ENCODE measurements at places on chromosomes 6 and 20.

DNA sequence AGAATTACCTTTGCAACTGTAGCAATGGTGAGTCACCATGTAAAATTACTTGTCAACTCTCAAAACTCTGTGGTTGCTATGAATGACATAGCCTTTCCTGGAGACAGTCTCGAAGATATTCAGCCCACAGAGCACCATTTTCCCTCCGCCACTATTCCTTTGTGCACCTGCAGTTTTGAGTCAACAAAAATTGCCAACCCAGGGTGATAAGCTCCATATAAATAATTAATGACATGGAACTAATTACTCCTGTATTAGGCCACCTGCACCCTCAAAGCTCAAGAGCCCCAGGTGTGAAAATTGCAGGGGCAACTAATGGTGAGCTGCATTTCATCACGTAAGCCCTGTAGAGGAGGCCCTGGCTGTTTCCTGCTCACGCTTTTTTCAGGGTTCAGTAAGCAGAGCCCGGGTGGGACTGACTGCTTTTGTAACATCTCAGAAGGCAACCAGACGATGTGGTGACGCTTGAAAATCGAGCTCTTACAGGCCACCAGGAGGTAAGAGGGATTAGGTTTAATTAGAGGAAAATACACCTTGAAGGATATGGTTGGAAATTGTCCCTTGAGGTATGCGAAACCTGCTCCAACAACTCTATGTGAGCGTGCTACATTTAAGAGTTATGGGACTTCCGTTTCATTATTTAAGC is 70.8 kb downstream of the BMP2 start:
- no peak for DNase-seq

DNA sequence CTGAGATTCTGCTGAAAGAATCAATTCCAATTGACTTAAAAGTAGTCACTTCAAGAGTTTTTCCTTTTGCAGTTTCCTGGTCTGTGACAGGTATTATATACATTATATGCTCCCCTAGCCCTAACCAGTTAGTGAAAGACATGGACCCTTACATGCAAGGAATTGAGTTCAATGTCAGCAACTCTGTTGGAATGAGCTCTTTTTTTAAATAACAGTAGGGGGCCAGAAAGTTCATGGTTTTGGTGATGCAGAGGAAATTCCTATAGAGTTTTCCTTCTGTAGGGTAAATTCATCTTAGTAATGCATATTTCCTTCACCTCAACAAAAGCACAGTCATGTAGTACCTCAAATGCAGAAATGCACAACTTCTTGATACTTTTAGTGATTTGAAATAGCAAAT is 172.2 kb downstream of the KIF6 start:
- no peak for DNase-seq

DNA sequence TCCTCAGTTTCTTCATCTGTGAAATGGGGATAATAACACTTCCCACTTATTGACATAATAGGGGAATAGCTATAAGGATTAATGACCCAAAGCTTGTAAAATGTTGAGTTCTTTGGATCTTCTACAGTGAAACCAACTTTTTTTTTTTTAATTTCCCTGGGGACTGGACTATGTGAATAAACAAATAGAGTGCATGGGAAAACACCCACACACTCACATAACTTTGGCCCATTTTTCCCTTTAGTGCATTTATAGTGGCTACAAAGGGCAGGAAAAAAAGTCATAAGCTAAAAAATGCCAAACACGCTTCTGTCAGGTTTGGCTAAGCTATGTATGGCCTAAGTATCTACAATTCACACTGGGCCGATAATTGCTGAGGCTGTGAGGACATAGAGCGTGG is 406.2 kb upstream of the JAG1 start:
- no peak for DNase-seq

DNA sequence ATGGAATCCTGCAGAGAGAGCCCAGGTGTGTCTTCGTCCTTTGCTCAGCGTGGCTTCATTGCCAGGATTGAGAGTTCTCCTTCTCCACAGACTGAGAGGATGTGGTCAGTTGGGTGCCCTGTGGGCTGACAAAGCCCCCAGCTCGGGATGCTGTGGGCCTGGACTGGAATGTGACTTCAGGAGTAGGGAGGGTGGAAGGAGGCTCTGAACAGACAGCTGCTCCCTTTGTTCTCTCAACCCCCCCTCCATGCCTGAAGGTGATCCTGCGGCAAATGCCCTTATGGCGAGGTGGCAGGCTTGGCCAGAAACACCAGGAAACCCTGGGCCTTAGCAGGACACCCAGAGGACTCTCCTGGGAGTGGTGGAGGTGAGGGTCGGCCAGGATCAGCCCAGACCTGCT is 1.8 kb upstream of the CST5 start:
- DNase-seq = no peak

GRCh38 chr20:41247523-41248367 is 69.8 kb downstream of the ZHX3 start:
- DNase-seq = no peak

GRCh38 chr6:89944826-89945407 is 50.6 kb downstream of the GJA10 start:
- no peak for DNase-seq

- DNase-seq = no peak
These were observed 1235.7 kb upstream of the MAP3K7 start for GRCh38 chr6:91822581-91822980.

DNA sequence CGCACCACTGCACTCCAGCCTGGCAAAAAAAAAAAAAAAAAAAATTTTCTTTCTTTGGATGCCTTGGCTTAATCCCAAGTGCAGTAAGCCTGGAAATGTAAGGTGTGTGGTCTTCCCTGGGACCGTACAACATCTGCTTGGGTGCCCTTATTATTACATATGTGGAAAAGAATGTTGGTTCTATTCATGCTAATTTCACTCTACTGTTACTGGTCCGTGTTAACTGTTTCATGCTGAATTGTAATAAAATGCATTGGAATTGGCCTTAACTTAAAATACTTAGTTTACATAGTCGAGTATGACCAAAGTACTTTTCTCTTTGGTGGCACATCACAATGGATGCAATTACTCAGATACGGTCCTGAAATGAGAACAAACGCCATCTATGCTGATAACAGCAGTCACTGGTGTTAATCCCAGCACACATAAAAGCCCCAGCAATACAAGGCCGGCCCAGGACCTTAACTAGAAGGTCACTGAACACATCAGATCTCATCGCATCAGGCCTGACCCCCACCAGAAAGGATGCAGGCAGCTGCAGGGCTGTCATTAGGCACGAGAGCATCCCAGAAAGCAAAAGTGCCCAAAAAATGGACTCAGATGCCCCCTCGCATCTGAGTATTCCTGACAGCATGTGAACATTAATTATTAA is 1.2 kb downstream of the SERPINB6 start:
- DNase-seq = no peak

DNA sequence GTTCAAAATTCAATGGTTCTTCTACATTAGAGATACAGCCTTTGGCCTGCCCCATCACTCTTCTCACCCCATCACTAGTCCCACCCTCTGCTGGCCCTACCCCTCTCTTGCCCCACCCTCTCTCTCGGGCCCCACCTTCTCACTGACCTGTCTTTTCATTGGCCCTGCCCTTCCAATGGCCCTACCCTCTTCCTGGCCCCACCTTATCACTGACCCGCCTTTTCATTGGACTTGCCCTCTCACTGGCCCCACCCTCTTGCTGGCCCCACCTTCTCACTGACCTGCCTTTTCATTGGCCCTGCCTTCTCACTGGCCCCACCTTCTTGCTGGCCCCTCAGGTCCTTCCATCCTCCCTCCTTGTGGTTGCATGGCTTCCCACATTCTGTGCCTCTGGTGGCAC is 107.2 kb upstream of the PLEKHG1 start:
- no peak for DNase-seq

DNA sequence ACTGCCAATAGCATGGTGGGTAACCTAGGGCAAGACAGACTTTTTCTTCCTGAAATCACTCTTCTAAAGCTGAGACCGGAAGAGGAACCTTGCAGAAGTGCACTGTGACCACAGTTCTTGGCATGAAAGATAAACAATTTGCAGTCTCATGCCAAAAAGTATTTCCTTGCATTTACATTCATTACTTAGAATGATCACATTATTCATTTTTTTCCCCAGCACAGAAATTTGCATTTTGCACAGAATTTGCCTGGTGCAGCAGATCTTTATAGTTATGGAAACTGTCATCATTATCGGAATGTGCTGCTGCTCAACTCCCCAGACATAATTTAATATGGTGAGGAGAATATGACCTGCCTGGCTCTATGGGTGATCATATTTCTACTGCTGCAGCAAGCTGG is 42.2 kb upstream of the EDN3 start:
- DNase-seq = no peak

- DNase-seq = peak; percentile 59
These were observed 13.2 kb downstream of the SS18L1 start for GRCh38 chr20:62156592-62157386.

DNA sequence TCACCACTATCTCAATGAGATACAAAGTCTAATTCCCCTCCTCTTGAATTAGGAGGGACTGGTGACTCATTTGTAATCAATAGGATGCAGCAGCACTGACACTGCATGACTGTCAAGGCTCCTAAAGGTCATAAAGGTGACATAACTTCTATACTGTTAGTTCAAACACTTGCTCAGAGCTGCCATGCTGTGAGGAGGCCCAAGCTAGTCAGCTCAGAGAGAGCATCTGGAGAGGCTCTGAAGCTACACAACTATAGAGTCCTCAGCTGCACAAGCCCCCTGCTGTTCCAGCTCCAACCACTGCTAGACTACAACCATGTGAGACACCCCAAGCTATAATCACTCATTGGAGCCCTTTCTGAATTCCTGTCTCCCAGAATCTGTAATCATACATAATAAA is 17.0 kb upstream of the HEY2 start:
- no peak for DNase-seq

Data from T-helper 17 cell (primary cell).